Naive thymus-derived CD8-positive, alpha-beta T cell (primary cell): ENCODE measurements at places on chromosomes 5 and 9.

GRCh38 chr5:148632255-148633066 is 21.9 kb downstream of the HTR4 start:
- H3K4me3 ChIP-seq, result no peak overlapping the region
- no peak overlapping the region for H3K27ac ChIP-seq
- H3K36me3 ChIP-seq, result no peaks in the 10 kb centered on the region
- DNase-seq, result no peak
- peaks cover 7% of the 10 kb centered on the region for H3K4me1 ChIP-seq
- H3K27me3 ChIP-seq, result peaks cover 3% of the 10 kb centered on the region

- H3K27ac ChIP-seq, result no peak overlapping the region
- no peak overlapping the region for H3K4me3 ChIP-seq
- peaks cover 24% of the 10 kb centered on the region for H3K4me1 ChIP-seq
- peaks cover 14% of the 10 kb centered on the region for H3K36me3 ChIP-seq
- DNase-seq, result no peak
- no peaks in the 10 kb centered on the region for H3K27me3 ChIP-seq
These were observed 32.1 kb downstream of the ARL15 start for GRCh38 chr5:54278036-54278830.

GRCh38 chr9:97475059-97475458 is 26.4 kb upstream of the TMOD1 start:
- DNase-seq, result no peak
- peaks cover 29% of the 10 kb centered on the region for H3K36me3 ChIP-seq
- no peaks in the 10 kb centered on the region for H3K27me3 ChIP-seq
- H3K4me1 ChIP-seq, result no peaks in the 10 kb centered on the region
- no peak overlapping the region for H3K27ac ChIP-seq
- H3K4me3 ChIP-seq, result no peak overlapping the region

- H3K36me3 ChIP-seq, result peaks cover 80% of the 10 kb centered on the region
- DNase-seq, result no peak
- H3K27me3 ChIP-seq, result no peaks in the 10 kb centered on the region
- H3K4me1 ChIP-seq, result no peaks in the 10 kb centered on the region
- H3K4me3 ChIP-seq, result no peak overlapping the region
These were observed 38.2 kb downstream of the AQP7 start for GRCh38 chr9:33364127-33364526.

DNA sequence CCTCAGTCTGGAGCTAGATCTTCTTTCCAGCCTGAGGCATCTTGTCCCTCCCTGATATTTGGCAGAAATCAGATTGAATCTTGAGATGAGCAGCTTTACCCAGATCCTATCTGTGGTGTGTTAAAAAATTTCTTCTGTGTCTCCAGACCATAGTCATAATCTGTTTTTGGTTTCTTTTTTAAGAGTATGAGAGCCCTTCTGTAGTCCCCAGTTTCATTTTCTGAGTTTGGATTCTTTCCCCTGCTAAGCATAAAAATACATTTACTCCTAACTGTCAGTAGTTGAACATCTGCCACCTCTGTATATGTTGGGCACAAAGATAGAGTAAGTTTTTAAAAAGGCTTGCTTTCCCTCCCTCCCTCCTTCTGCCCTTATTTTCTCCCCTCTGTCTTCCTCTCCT is 137.7 kb downstream of the CNTLN start:
- no peaks in the 10 kb centered on the region for H3K27me3 ChIP-seq
- no peak overlapping the region for H3K4me3 ChIP-seq
- DNase-seq, result no peak
- no peaks in the 10 kb centered on the region for H3K36me3 ChIP-seq
- H3K4me1 ChIP-seq, result no peaks in the 10 kb centered on the region
- H3K27ac ChIP-seq, result no peak overlapping the region

- H3K36me3 ChIP-seq, result peaks cover 68% of the 10 kb centered on the region
- no peak overlapping the region for H3K4me3 ChIP-seq
- peak overlapping the region; percentile 89 for H3K27ac ChIP-seq
- H3K27me3 ChIP-seq, result no peaks in the 10 kb centered on the region
- no peak for DNase-seq
These were observed 19.5 kb upstream of the MXD3 start for GRCh38 chr5:177330991-177331842.

- H3K27me3 ChIP-seq, result no peaks in the 10 kb centered on the region
- no peak overlapping the region for H3K27ac ChIP-seq
- peaks cover 44% of the 10 kb centered on the region for H3K4me1 ChIP-seq
- H3K4me3 ChIP-seq, result no peak overlapping the region
These were observed 65.0 kb downstream of the ST8SIA4 start for GRCh38 chr5:100838048-100838473.

DNA sequence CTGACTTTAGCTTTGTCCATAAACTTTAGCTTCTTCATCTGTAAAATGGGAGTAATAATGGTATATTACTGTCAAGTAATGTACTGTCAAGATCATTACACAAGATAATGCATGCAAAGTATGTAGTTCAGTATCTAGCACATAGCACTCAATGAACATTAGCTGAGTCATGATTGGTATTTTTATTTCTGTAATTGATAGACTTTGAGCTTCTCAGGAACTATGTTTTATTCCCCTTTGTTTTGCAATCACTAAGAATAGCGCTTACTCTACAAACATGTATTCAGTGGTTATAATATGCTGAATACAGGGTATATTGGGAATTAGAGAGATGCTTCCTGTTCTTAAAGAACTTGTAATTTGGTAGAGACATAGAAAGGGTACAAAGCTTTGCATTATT is 142.3 kb upstream of the KLF9 start:
- no peaks in the 10 kb centered on the region for H3K27me3 ChIP-seq
- H3K4me3 ChIP-seq, result no peak overlapping the region
- no peak for DNase-seq
- no peaks in the 10 kb centered on the region for H3K36me3 ChIP-seq
- no peak overlapping the region for H3K27ac ChIP-seq
- peaks cover 9% of the 10 kb centered on the region for H3K4me1 ChIP-seq

DNA sequence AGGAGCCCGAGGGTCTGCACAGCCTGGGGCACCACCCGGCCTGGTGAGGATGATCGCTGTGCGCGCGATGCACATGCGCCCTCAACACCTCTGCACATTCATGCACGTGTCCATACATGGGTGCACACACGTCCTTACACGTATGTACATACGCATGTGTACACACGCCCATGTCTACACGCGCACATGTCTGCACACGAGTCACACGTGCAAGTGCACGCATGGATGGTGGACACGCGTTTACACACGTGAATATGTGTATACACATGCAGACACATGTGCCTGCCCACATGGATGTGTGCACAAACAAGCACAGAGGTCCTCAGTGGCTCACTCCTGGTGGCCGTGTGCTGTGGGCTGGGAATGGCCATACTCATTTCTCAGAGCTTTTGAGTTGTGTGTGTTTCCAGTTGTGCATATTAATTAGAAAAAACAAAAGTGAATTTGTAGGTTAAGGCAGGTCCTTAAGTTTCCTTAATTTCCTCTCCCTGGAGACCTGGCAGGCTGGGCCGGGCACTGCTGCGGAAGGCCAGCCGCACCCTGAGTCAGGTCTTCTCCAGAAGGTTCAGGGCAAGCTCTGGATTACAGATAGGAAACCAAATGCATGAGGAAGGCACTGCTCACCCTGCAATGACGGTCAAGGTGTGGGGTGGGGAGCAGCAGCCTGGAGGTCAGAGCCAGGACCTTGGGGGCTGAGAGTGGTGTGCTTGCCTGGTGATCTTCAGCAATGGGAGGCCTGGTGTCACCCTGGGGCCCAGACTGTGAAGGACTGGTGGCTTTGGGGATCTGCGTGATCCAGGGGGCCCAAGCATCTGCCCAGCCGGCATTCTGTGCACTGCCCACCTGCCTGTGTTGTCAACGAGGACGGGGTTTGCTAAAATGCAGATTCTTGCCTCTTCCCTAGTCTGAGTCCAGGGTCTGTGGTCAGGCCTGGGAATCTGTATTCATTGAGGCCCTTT is 1.3 kb upstream of the RNU6ATAC start:
- H3K36me3 ChIP-seq, result no peaks in the 10 kb centered on the region
- peak; percentile 24 for DNase-seq
- peak overlapping the region; percentile 33 for H3K4me3 ChIP-seq
- no peaks in the 10 kb centered on the region for H3K27me3 ChIP-seq
- H3K4me1 ChIP-seq, result peaks cover 18% of the 10 kb centered on the region

GRCh38 chr9:86485359-86485758 is 131.1 kb upstream of the TUT7 start:
- no peak overlapping the region for H3K27ac ChIP-seq
- H3K4me1 ChIP-seq, result peaks cover 6% of the 10 kb centered on the region
- no peak for DNase-seq
- H3K36me3 ChIP-seq, result no peaks in the 10 kb centered on the region

DNA sequence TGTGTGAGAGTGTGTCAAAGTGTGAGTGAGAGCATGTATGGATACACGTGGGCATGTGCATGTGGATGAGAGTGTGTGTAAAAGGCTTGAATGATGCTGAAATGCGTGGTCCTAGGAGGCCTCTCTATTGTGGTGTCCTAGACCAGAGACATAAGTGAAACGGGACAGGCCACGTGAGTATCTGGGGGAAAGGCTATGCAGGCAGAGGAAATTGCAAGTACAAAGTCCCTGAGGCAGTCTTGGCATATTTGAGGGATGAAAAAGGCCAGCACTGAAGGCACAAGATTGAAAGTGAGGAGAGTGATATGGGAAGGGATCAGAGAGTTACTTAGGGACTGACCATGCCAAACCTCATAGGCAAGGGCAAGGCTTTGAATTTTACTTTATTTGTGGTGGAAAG is 67.2 kb upstream of the CCDC152 start:
- H3K27ac ChIP-seq, result no peak overlapping the region
- DNase-seq, result no peak
- peaks cover 7% of the 10 kb centered on the region for H3K27me3 ChIP-seq

DNA sequence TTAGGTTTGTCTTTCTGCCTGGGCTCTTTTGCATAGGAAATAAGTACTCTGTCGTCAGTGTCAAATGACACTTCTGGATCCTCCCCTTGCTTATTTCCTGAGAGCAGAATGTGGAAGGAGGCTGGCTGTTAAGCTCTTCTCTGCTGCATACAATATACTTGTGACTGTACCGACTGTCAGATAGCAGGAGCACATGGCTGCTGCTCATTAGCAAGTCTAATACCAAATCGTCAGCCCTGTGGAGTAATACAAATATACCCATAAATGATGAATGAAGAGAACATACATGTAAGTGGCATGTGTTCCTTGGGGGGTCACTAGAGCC is at the start of gene GPR151:
GPR151 (minus strand) TSS at position 40 of the 325 bp plus-strand sequence. CDS start 77 bp downstream, outside the sequence.
- H3K4me1 ChIP-seq, result no peaks in the 10 kb centered on the region
- DNase-seq, result no peak

- H3K36me3 ChIP-seq, result no peaks in the 10 kb centered on the region
- no peak overlapping the region for H3K4me3 ChIP-seq
- H3K27ac ChIP-seq, result no peak overlapping the region
- no peak for DNase-seq
These were observed 93.6 kb downstream of the MCTP1 start for GRCh38 chr5:95191330-95191729.

DNA sequence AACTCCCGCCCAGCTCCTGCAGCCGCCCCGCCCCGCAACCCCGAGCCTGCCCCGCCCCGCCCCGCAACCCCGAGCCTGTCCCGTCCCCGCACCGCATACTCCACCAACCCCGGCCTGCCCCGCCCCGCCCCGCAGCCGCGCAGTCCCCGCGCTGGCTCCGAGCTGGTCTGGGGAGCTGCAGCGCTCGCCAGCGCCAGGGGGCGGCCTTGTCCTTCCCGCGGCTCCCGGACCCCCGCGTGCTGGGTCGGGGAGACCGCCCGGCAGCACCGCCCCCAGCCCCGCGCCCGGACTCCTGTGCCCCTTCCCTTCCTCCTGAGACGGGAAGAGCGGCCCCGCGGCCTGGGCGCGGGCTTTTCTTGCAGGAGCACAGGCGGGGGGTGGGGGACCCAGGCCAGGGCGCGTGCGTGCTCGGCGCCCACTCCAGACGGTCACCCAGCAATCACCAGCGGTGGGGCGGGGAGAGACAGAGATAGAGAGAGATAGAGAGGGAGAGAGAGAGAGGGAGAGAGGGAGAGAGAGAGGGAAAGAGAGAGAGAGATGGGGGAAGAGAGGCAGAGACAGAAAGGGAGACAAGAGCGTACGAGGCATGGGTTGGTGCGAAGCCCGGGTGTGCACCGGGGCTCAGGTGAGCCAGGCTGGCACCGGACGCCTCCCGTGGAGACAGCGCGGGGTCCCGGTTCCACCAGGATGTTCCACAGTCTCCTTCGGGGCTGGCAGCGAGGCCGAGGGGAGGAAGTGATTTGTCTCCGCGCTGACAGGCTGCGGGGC is 14.7 kb upstream of the TMEM250 start:
- H3K36me3 ChIP-seq, result peaks cover 3% of the 10 kb centered on the region
- peak overlapping the region; percentile 62 for H3K4me3 ChIP-seq
- peaks cover 5% of the 10 kb centered on the region for H3K27me3 ChIP-seq
- peaks cover 12% of the 10 kb centered on the region for H3K4me1 ChIP-seq
- DNase-seq, result peak; percentile 32

GRCh38 chr9:86975036-86975435 is 27.7 kb upstream of the GAS1 start:
- peaks cover 24% of the 10 kb centered on the region for H3K27me3 ChIP-seq
- H3K27ac ChIP-seq, result no peak overlapping the region
- no peaks in the 10 kb centered on the region for H3K4me1 ChIP-seq

- H3K27me3 ChIP-seq, result no peaks in the 10 kb centered on the region
- no peak overlapping the region for H3K4me3 ChIP-seq
- H3K27ac ChIP-seq, result no peak overlapping the region
- no peak for DNase-seq
- no peaks in the 10 kb centered on the region for H3K36me3 ChIP-seq
- H3K4me1 ChIP-seq, result peaks cover 13% of the 10 kb centered on the region
These were observed 178.5 kb downstream of the C9orf152 start for GRCh38 chr9:110029429-110029955.

GRCh38 chr9:4581861-4582565 is 80.1 kb upstream of the PLPP6 start:
- H3K4me1 ChIP-seq, result peaks cover 3% of the 10 kb centered on the region
- no peak overlapping the region for H3K4me3 ChIP-seq
- peak overlapping the region; percentile 59 for H3K27ac ChIP-seq

DNA sequence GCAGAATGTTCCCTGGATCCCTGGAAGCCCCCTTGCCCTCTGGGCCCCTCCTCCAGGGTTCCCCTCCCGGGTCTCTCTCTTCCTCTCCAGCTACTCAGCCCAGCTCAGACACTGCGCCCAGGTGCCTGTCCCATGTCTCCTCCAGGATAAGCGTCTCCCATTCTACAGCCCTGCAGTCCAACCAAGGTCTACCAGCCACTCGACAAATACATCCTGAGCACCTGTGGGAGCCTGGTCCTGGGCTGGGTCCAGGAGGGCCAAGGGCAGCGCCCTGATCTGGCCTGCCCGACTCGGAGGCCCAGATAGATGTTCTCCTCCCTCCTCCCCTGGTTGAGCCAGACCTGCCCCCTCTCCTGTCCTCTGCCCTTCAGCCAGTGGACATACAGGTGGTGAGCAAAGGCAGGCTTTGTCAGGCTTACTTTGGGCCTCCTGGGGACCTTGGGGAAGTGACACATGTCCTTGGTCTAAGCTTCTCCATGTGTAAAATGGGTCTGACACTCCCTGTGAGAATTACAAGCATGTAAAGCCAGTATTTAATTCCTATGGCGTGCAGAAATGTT is 1.4 kb downstream of the FLT4 start:
- peak overlapping the region; percentile 80 for H3K4me3 ChIP-seq
- H3K27ac ChIP-seq, result peak overlapping the region; percentile 26
- H3K27me3 ChIP-seq, result peaks cover 32% of the 10 kb centered on the region
- DNase-seq, result peak; percentile 53
- no peaks in the 10 kb centered on the region for H3K36me3 ChIP-seq
- H3K4me1 ChIP-seq, result peaks cover 17% of the 10 kb centered on the region

GRCh38 chr9:981491-981898 is 5.0 kb downstream of the DMRT3 start:
- peaks cover 82% of the 10 kb centered on the region for H3K27me3 ChIP-seq
- no peak overlapping the region for H3K4me3 ChIP-seq
- no peak for DNase-seq
- peaks cover 2% of the 10 kb centered on the region for H3K4me1 ChIP-seq

GRCh38 chr5:33300209-33300742 is 140.5 kb upstream of the TARS1 start:
- DNase-seq, result no peak
- H3K36me3 ChIP-seq, result no peaks in the 10 kb centered on the region
- H3K4me1 ChIP-seq, result peaks cover 15% of the 10 kb centered on the region
- H3K27me3 ChIP-seq, result peaks cover under 1% of the 10 kb centered on the region
